ENCODE measurements at places on chromosomes 11 and 22. TPM values are rescaled to one million over a fixed set of nuclear protein-coding genes. Genes with fewer than 3 reads are reported as not detected.
A peak's percentile ranks its signal among the peaks of the same experiment; 100 is the strongest.

OOSP3 gene
- not detected for total RNA-seq

SAA4 gene
- total RNA-seq, result not detected

DNA sequence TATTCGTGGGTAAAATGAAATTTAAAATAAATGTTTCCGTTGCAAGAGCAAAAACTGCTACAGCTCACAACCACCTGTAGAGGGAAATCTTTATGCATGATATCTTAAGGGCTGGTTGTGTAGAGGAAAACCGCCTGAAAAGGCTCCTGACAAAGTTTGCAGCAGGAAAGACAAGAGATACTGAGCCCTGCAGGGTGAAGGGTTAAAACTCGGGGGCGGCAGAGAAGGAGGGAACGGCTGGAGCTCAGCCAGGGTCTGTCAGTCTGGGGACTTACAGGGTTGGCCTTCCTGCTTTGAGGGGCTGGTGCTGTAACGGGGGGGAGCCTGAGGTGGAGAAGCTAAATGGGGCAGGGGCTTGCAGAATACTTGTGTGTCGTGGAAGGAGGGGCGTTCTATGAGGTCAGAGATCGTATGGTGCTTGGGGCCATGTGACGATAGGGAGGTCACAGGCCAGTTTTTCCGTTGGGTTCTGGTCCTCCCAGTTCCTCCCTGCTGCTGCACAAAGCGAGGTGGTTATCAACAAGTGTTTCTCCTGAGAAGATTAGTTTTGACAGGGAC lies 122.9 kb upstream of the HSD17B12 start:
- no peak for DNase-seq

OOSP2 gene
- not detected for total RNA-seq

PHOX2A gene
- total RNA-seq, result not detected

TEAD1 gene
- total RNA-seq, result 33.8 TPM

GAB2 gene
- total RNA-seq, result 0.70 TPM

DNA sequence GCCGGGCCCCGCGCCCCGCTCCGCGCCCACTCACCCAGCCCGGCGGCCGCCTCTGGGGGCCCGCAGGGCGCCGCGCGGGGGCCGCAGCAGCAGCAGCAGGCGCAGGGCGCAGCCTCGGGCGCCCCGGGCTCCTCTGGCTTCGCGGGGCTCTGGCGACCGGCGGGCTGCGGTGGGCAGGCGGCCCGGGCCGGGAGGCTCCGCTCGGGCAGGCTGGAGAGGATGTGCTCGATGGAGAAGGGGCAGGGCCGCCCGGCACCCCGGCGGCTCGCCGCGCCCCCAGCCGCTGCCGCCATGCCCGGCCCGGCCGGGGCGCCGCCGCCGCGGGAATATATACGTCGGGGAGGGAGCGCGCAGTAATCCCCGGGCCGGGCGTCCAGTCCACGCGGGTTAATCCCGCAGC lies at the start of gene GSC2:
Gene GSC2, minus strand, starts transcription at position 302 of the 400 bp plus-strand sequence. Its CDS starts 9 bp downstream, at position 293.
- no peak for DNase-seq

DNA sequence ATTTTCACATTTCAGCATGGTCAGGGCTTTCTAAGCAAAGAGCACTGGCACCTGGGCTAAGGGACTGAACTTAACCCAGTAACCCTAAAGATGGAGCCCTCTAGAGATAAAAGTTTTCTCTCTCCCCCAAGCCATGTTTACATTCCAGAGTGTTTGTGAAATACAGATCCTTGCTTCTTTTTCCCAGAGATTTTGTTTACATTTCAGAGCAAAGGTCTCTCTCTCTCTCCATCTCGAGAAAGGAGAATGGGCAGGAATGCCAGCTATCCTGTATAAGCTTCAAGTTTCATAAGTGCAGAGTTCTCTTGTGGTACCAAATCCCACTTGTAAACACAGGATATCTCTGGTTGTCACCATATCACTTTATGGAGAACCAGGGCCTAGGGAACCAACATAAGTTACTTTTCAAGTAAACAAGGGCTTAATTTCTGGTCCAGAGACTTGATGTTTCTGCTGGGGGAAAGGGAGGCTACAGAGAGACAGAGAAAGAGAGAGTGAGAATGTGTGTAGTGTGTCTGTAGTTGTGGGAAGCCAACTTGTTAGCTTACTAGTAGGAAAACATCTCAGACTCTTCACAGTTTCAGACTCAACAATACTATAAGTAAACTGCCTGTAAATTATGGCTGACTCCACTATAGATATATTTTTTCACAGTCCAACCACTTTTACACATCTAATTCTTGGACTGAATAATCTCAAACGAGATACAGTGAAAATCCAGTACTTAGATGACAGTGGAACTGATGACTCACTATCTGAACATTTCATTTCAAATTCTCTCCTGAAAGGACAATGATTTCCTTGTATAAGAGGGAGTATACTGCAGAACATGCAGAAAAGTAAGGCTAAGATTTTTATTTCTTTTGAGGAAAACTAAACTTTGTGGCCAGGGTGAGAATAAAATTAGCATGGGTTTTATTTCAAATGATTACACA lies 76.2 kb downstream of the ARHGAP32 start:
- peak; percentile 73 for DNase-seq

MAPK8IP2 gene
- 0.29 TPM for total RNA-seq

ADORA2A gene
- not detected for total RNA-seq

Measured in H4 (cell line).